Stimulated activated naive B cell treated with anti-CD40 and anti-IgM and Interleukin-4, amounts not matched to agents 10 μg/mL and 1 μg/mL and 100 μg/mL, for 72 hours (primary cell): ENCODE measurements at places on chromosomes 3 and 15.

GRCh38 chr3:148816981-148817525 is 10.6 kb upstream of the CPB1 start:
- no peak for DNase-seq

GRCh38 chr15:72503147-72503546 is 29.0 kb downstream of the ARIH1 start:
- DNase-seq = no peak

GRCh38 chr15:48330105-48330785 is 984 bp upstream of the DUT start:
- no peak for DNase-seq

GRCh38 chr3:183283886-183284285 is 30.8 kb downstream of the B3GNT5 start:
- DNase-seq = no peak

- no peak for DNase-seq
Measured at GRCh38 chr3:53147151-53147902, 13.7 kb upstream of the PRKCD start.

GRCh38 chr3:168272343-168272985 is 176.7 kb upstream of the GOLIM4 start:
- no peak for DNase-seq

GRCh38 chr3:131658115-131658514 is 155.3 kb upstream of the MRPL3 start:
- no peak for DNase-seq

DNA sequence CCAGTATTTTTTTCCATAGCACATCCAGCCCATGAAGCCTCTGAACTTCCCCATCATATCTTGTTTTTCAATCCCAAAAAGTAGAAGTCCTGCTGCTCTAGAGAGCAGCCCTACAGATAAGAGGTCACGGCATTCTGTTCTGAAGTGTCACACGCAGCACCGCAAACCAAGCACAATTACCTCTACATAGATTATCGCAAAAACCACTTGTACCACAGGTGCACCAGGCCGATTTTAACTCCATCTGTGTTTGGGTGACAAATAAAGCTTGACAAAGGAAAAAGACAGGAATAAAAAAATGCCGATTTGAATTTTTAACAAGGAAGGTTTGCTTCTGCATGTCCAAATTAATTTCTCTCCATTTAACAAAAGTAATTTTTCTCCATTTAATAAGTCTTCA is 113.7 kb downstream of the MYO5A start:
- DNase-seq = no peak

DNA sequence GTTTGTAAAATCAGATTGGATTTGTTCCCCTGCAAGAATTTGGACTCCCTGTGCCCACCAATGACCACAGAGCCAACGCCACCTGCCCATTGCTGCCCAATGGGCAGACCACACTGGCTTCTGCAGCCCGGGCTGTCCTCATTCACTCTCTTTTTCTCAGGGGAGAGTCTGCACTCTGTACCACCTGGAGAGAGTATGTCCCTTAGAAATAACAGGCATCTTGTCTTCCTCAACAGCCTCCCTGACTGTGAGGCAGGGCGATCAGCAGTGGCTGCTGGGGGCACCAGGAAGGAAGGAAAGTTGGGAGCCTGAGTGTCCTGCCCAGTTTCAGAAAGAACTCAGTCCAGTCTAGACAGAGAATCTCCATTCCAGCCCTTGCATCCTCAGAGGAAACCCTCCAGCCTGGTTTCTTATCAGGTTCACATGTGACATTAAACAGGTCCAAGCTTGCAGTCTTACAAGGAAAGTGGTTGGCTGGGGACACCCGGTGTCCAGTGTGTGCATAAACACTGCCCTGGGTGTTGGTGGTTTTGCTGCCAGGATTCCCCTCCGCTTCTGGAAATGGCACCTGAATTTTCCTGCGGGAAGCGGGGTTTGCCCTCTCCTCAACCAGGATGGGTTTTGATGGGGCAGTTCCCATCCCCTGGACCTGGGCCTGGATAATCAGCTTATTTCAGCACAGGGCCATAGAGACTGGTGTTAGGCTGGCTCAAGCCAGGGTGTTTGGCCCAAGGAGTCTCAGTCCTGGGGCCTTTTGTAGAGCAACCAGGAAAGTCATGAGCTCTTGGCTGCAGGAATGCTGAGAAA is 37.2 kb downstream of the SSUH2 start:
- no peak for DNase-seq

DNA sequence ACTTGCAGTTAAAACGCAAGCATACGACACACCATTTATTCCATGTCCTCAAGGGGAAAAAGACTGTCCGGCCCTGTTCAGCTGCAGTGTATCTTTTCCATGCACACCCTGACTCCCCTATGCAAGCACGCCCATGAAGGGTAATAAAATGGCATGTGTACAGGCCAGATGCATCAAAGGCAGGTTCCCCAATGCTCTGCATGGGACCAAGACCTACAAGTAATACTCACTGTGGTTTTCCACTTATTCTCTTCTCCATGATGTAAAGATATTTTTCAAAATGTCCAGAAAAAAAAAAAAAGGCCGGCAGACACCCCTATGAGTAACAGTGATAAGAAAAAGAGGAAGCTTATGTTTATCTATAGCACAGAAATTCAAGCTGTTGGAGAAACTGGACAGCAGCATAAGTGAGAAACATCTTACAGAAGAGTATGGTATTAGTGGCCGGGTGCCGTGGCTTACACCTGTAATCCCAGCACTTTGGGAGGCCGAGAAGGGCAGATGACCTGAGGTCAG is 70.8 kb downstream of the MCF2L2 start:
- DNase-seq = no peak

GRCh38 chr15:82952158-82953081 is at the start of gene HOMER2:
HOMER2 (minus strand) TSS chr15:82952720; CDS start chr15:82952535, 185 bp downstream.
- DNase-seq = peak; percentile 29

DNA sequence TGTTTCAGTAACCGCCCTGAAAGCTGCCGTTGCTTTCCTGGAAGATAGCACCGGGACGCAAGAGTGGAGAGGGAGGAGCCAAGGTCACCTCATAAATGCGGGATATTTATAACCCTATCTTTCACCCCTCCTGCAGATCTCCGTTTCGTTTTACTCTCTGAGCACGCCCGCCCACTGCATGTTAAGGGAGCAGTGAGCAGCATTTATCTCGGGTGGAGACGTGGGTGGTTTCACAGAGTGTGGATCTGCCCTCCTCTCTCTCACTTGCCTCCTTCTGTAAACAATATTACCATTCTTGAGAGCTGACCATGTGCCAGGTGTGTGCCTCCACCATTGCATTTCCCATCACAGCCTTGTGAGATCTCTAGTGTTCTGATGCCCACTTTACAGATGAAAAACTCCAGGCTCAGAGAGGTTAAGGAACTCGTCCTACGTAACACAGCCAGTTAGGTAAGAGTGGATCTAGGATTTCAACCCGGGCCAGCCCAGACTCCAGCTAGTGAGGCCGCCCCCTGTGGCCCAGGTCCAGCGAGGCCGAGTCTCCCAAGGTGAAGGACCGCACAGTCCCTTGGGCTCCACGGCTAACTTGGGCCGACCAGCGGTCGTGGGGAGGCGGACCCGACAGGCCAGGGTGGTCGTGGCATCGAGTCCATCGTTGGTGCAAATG is 16.9 kb upstream of the SEMA4B start:
- peak; percentile 27 for DNase-seq

DNA sequence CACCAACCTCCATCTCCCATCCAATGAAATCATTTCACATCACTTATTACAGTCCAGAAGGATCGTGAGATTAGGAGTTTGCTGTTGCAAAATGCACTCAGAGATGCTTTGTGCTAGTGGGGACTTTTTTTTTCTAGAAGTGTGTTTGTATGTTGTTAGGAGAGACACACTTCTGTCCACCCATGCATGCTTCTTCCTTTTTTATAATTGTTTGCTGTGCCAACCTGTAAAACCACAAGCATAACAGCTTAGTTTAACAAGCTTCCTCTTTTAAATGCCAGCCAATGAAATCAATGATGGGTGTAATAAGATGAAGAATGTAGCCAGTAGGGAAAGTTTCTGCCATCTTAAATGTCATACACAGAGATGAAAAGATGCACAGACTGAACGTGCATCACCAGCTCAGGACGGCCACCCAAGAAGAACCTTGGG is 305.6 kb upstream of the STT3B start:
- DNase-seq = peak; percentile 28

DNA sequence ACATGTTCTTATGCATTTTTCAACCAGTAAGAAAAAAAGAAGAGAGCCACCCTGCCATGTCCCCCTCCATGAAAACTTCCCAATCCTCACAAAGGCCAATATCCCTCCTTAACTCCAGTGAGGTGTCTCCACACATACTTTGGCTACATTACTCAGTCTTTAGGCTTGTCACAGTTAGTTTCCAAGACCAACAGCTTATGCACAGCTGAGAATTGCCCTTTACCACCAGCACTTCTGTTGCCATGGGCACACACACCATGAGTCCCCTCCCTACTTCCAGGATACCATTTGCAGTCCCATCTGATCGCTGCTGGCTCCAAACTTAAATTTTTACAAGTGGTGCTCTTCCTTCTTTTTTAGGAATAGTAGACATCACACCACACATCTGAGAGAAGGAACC is 150.3 kb upstream of the STRIT1 start:
- DNase-seq = no peak

GRCh38 chr3:184593928-184594303 is 32.3 kb downstream of the EPHB3 start:
- no peak for DNase-seq

DNA sequence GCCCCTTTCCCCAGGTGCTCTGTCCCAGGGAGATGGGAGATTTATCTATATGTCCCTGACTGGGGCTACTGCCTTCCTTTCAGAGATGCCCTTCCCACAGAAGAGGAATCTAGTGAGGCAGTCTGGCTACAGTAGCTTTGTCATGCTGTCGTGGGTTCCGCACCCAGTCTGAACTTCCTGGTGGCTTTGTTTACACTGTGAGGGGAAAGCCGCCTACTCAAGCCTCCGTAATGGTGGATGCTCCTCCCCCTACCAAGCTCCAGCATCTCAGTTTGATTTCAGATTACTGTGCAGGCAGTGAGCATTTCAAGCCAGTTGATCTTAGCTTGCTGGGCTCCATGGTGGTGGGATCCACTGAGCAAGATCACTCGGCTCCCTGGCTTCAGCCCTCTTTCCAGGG is 35.4 kb upstream of the SLC7A14 start:
- no peak for DNase-seq

DNA sequence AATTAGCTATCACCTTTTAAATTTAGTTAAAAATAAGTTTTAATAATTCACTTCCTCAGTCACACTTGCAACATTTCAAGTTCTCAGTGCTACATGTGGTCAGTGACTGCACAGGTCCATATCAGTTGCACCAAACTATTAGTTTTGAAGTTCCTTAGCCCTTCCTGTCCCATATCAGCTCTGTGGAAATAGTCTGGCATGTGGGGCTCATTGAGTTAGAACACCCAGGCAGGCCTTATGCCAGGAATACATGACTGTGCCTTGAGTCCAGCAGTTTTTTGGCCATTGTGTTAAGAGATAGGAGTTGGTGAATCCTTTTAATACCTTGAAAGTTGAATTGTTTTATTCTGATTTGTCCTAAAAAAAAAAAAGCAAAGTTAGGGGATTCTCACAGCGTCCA is 153.7 kb upstream of the BFSP2 start:
- DNase-seq = no peak

DNA sequence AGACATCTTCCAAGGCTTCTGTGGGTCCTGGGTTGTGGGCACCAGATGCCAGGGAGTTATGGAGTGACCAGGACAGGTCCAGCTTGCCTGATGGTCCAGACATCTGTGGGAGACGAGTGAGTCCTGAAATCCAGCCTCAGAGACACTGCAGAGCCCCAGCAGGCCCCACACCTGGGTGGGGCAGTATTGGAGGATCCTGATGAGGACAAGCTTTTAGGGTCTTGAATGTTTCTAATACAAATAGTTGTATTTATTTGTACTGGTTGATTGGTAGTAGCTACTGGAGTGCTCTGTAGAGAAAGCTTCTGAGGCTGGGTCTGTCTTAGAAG is 67.5 kb upstream of the PRR23C start:
- DNase-seq = no peak

DNA sequence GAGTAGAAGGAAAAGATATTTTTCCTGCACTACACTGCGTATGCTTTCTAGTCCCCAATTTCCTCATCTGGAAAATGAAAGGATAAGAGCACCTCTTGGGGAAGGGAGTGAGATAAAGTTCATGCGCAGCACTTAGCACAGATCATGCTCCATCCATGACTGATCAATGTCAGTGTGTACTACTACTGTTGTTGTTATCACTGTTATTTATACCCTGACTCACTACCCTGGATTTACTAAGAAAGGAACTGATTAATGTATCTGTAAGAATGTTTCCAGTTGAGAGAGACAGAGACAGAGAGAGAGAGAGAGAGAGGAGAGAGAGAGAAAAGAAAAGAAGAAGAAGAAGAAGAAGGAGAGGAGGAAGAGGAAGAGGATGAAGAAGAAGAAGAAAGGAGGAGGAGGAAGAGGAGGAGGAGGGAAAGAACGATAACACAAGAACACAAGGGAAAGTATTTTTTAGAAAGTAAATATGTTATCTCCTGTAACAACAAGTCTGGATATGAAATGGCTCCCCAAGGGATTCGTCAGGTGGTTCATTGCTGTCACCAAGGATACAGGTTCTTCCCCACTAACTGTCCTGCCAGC is 212.2 kb upstream of the PROK2 start:
- no peak for DNase-seq

DNA sequence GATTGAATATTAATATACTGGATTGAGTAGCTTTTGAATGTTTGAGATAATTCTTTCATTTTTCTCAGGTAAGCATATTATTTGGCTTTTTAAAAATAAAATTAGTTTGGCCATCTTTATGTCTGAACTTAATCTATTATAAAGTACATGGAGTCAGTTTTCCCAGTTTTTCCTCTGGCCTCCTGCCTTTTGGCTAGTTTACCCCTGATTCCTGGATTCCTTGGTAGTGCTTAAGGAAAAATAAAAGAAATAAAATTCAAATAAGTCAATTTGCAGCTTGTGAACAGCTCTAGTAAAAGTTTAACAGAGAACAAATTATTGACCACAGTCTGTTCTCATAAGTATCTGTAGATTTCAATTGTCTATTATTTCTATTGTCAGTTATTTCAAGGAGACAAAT is 89.4 kb downstream of the COL6A6 start:
- no peak for DNase-seq

GRCh38 chr15:80026310-80026709 is 33.2 kb upstream of the ZFAND6 start:
- DNase-seq = no peak

- no peak for DNase-seq
Measured at GRCh38 chr15:52493968-52494367, 34.7 kb downstream of the MYO5A start.

DNA sequence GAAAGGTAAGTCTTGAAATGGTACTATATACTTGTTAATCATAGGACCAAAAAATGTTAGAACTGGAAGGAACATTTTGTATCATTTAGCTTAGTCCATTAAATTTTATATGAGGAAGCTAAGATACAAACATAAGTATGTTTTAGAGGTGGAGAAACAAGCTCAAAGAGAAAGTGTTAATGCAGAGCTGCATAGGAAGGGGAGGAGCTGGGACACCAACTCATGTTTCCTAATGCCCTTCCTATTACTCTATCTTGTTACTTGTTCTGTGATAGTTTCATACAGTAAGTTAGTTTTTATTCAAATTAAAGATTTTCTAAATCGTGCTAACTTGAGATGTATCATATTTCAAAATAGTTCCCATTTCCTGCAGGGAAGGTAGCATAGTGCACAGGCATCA is 7.4 kb downstream of the SLC35A5 start:
- no peak for DNase-seq

- DNase-seq = no peak
Measured at GRCh38 chr3:115548611-115549010, 74.7 kb upstream of the GAP43 start.

GRCh38 chr3:46252980-46253379 is 10.7 kb downstream of the CCR3 start:
- peak; percentile 37 for DNase-seq
